Thyroid gland (tissue), 4 donors: ENCODE measurements at places on chromosomes 5 and 9.

GRCh38 chr5:179873588-179874110 is 15.0 kb upstream of the MRNIP start:
- no peak for DNase-seq

DNA sequence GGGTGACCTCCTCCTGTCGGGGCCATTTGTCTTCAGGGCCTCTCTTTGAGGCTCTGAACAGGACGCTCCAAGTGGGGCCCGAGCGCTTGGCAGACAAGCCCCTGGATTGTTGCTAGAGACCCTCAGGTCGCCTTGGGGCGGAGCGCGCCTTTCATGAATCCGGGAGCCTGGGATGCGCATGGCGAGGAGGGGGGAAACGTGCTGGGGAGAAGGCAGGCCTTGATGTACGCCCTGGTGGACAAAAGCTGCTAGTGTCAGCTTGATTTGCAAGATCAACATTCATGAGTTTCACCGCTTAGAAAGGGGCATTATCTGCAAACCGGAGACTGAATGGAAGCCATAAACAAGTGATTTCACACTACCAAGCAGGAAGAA is 226.3 kb downstream of the SMARCA2 start:
- DNase-seq: peak; percentile 35

DNA sequence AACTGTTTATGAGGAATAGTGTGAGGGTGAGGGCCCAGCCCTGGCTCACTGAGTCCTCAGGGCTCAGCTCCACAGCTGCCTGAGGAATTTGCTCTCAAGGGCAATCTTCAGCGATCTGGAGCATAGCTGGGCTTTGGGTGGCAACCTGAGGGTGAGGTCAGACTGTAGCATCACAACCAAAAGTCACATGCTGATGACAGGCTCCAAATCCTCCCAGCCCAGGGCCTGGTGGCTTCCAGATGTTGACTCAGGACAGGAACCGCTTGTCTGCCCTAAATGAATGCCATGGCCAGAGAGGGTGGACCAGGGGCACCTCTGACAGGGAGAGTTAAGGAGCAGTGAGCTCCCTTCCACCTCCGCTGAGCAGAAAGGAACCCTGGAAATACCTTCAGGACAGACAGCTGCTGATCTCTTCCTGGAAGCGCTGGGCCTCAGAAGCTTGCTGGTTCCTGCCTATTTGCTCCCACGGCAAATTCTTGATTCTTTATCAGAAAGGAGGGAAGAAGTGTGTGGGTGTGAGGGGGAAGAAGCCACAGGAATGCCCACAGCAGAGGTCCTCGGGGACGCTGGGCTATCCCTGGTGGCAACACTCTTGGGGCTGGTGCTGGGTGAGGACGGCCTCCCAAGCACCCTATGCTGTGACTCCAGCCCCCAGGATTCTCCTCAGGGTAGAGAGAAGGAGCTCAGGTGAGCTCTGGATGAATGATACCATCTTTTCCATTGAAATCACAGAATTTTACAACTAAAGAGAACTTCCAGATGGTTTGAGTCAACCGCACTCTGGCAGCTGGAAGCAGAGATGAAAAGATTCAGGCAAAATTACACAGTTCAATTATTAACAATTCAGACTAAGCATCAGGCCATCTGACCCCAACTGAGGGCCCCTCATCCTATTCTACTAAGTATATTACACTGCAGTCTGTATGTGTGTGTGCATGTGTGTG is 13.8 kb upstream of the CTSL start:
- peak; percentile 71 for DNase-seq

DNA sequence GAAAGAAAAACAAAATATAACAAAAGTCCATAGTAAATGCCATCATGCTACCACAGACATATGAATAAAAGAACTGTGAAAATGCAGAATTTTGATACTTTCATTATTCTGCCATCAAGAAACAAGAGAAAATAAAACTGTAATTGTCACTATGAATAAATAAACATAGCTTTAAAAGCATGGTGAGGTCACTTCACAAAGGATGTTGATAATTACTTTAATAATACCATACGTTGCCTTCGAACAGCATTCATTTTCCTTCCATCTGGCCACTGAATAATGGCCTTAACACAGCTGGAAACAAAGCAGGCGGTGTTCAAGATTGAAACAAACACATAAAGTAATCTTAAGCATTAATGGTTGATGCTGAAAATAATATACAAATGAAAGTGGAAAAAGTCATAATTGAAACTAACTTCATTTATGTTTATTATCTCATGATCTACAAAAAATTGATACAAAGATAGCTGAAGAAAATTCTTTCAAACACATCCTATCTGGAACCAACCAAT is 102.0 kb downstream of the AGTPBP1 start:
- DNase-seq: no peak

- no peak for DNase-seq
Measured at GRCh38 chr9:26833792-26834191, 58.8 kb downstream of the CAAP1 start.

GRCh38 chr9:34373749-34374148 is 2.9 kb downstream of the MYORG start:
- DNase-seq: no peak

- DNase-seq: peak; percentile 10
Measured at GRCh38 chr9:86406366-86406765, 52.2 kb upstream of the TUT7 start.

GRCh38 chr5:175711472-175712312 is 53.8 kb downstream of the HRH2 start:
- DNase-seq: no peak

DNA sequence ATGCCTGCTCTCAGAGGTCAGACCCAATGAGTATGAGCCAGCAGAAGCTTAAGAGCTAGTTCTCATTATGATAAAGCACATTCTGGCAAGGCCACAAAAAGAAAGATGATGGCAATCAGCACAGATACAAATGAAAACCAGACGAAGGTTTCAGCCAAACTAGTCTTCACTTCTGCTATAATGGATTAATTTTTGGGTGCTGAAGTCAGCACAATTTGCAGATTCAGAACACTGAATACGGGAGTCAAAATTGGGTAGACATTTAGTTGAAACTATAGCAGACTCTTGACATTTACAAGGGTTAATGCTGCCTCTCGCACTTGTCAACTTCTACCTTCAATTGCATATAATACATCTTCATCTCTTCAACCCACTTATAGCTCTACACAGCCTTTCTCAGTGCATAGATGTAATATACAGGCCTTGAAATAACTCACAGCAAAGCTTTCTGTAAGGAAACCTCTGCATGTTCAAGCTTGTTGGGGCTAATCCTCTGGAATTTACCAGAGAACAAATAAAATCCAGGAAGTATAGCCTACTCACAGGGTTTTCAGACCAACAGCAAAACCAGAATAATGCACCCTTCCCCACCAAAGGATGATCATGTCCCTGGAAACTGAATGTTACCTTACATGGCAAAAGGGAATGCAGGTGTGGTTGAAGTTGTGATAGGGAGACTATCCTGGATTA is 77.1 kb downstream of the BAAT start:
- no peak for DNase-seq

GRCh38 chr5:145110834-145111233 is 724.3 kb downstream of the PRELID2 start:
- DNase-seq: no peak

DNA sequence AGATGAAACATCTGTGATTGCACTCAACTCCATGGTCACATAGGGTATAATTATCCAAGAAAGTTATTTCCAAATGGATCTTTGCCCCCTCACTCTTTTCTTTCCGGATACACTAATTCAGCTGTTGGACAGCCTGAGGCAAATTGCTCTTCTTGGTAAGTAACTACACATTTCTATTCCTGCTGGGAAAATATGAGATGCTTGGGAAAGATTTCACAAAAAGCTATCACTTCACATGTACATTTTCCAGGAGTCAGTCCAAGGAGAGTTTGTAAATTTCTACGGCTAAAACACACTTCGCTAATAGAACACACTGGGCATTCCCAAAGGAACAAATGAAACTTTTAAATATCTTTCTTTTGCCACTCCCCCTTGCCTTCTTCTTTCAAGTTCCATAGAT is 123.0 kb upstream of the GRIA1 start:
- DNase-seq: no peak

GRCh38 chr5:117738571-117738970 is 1163.9 kb upstream of the SEMA6A start:
- DNase-seq: no peak

GRCh38 chr9:34097865-34098264 is 28.6 kb downstream of the DCAF12 start:
- DNase-seq: no peak

DNA sequence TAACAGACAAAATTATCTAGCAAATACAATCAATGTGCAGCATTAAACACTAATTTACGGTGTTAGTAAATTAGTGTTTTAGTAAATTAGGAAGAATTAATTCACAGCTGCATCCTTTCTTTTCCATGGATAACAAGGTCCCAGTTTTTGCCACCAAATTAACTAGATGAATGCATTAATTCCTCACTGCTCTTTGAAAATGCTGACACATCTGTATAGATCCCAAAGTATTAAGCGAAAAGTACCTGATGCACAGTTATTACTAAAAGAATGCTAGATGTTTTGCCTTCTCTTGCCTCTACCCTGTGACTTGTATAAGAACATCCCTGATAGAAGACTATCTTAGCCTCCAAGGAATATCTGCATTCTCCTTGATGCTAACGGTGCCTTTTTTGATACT is 612.7 kb upstream of the DMAC1 start:
- DNase-seq: no peak

GRCh38 chr9:89538871-89539270 is 41.0 kb upstream of the SEMA4D start:
- no peak for DNase-seq

GRCh38 chr5:436641-436975 is 6.4 kb upstream of the EXOC3 start:
- no peak for DNase-seq

DNA sequence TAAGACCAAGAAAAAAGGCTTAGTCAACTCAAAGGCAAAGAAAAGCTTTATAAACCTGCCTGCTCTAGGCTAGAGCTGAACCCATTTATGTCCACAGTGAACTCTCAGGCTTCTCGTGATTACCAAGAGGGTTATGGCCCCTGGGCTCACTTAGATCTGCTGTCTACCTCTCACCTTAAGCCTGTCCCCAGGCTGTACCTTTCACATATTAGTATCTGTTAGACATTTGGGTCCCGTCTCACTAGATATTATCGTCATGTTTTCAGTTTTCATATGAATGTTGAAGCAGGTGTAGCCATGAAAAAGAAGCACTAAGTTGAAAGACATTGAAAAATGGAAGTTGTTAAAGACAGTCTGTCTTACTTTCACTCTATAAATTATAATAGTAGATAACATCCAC is 75.2 kb upstream of the COX7C start:
- no peak for DNase-seq

DNA sequence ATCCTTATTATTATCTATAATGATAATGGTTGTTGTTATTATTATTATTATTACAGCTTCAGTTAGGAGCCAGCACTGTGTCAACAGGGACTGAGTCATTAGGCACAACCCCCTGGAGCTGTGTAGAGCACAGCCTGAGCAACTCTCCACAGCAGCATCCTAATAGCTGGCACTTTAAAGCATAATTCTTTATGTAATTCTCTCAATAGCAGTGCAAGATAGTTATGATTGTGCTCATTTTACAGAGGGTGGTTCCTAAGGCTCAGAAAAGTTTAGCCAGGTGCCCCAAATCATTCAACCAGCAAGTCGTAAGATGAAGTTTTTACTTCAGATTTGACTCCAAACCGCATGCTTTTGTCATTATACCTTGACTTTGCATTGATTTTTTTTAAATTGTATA is 390.3 kb downstream of the ANXA1 start:
- DNase-seq: no peak

DNA sequence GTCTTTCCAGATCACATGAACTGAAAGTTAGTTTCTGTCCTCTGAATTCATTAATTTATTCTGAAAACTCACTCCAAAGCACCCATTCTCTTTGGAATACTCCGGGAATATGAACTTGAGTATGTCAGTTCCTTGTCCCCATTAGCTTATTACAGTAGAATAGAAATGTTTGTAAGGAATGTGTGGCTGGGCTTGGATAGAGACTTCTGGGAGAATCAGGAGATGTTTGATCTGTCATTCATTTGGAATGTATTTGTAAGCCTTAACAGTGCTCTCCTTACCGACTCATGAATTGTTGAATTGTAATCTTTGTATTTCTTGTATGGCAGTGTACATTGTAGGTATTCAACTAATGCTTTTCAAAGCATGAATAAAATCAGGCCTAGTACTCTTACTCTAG is 548.4 kb downstream of the LRRC70 start:
- DNase-seq: no peak

GRCh38 chr9:108241384-108242073 is 614.3 kb downstream of the ACTL7B start:
- no peak for DNase-seq
